ENCODE measurements at places on chromosomes 6 and 20.

- DNase-seq = no peak
These were observed 86.4 kb downstream of the ADGRG6 start for GRCh38 chr6:142387997-142388815.

- no peak for DNase-seq
These were observed 52.7 kb downstream of the VAPB start for GRCh38 chr20:58441723-58442122.

DNA sequence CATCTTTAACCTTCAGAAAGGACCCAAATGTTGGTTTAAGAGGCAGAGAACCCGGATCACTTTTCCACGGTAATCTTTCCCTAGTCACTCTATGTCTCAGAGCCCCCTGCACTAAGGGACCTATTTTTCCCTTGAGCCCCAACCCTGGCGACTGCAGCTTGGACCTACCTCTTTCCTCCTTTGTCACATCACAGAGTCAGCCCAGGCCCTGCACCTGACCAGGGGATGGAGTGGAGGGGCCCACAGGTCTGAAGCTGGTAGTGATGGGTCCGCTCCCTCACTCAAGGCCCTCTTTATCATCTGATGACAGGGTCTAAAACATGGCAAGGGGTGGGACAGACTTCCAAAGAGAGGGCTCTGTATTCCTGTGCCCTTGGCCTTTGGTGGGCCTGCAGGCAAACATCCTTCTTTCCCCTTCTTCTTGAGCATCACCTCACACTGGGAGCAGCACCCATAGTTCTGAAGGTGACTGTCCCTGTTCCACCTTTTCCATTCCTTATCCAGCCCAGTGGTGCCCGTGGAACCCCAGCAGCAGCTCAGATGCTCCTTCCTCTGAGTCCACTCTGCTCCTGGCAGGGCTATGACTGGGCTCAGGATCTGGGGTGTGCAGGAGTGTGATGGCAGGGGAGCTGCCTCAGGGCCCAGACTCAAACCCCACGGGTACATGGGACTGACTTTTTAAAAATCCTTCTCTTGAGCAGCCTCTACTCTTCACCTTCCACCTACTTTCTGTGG is 6.3 kb downstream of the RAET1L start:
- no peak for DNase-seq

GRCh38 chr6:87706187-87706966 is 4.3 kb upstream of the AKIRIN2 start:
- no peak for DNase-seq

DNA sequence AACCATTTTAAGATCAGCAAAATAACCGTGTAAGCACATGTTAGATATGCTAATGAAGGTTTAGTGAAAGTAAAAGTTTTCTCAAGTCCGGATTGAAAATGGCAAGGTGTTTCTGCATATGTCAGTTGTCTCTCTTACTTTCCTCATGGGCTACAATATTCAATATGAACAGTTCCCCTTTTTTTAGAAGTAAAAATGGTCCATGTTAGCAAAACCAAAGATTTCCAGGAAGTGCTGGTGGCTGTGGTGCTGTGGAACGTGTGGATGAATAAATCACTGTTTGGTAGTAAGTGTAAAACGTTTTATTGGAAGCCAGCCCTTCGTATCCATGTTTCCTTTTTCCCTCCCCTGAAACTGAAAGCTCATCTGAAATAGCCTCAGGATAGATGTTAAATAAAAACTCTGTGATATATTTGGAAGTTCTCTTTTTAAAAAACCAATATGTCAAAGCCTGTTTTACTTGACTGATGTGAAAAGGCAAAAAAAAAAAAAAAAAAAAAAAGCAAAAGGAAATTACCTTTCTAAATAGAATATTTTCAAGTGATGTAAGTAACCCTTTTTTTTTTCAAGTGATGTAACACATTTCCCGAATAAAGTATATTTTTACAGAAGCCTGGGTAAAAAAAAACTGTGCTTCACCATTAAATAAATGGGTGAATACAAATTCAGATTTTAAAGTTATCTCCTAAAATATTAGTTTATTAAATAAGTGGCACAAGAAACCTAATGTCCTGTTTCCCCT is 41.9 kb downstream of the PLEKHG1 start:
- no peak for DNase-seq

DNA sequence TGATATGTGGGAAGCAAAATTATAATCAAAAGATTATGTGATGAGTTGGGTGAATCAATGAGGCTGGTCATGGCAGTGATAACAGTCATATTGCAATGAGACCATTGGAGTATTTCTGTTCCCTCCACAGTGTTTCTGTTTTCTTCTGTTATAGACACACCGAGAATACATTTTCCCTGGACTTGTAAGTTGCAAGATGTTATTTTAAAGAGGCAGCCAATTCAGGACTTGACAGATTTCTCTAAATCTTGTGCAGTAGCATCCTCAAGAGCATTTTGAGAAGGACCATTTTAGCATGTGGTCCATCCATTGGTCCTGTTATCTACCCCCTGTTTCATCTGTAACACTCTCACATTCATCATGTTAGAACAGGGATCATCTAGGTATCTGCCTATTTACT is 55.6 kb downstream of the NKAIN2 start:
- no peak for DNase-seq

- no peak for DNase-seq
These were observed 27.4 kb downstream of the GHRH start for GRCh38 chr20:37234254-37234581.

GRCh38 chr6:169428532-169428931 is 174.9 kb upstream of the THBS2 start:
- DNase-seq = no peak

DNA sequence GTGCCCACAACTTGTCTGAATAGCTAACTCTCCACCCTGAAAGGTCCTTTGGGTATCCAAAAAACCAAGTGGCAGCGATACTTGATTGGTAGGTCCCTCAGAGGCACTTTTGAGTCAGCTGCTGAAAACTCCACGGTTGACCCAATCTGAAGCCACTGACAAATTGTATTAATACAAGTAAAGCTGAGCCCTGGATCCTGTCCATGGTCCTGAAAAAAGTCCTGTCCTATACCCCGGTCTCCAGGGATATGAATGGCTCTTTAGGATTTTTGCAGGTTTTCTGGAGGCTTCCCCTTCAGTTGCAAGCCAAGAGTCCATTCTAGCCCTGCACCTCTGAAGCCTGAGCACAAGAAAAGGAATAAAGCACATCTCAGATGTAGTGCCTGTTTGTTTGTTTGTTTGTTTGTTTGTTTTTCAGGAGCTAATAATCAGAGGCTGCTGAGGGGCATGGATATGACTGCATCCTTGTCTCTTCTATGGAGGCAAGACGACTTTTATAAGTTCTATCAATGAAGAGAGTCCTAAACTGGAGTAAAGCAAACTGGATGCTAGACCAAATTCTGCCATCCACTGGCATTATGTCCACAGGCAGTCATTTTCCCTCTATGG is 1.7 kb upstream of the SLC12A5 start:
- DNase-seq = no peak

DNA sequence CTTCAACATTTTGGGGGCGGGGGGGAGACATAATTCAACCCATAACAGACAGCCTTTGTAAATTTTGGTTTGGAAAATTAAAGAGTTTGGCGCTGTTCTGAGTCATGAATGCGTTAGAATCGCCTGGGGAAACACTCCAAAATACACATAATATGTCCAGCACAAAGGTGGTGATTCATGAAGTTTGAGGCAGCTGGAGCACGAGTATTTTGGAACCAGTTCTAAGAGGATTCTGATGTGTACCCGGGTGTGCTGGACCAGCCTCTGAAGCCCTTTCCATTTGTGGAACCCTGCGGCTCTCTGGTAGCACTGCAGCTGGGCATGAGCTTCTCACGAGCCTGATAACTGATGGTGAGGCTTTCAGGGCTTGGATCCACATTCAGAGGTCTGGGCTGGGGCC is 4.7 kb downstream of the GMPR start:
- DNase-seq = no peak

- DNase-seq = no peak
These were observed 40.8 kb upstream of the RNF182 start for GRCh38 chr6:13883966-13884365.

- no peak for DNase-seq
These were observed 412.7 kb downstream of the MAFB start for GRCh38 chr20:40276301-40276700.

DNA sequence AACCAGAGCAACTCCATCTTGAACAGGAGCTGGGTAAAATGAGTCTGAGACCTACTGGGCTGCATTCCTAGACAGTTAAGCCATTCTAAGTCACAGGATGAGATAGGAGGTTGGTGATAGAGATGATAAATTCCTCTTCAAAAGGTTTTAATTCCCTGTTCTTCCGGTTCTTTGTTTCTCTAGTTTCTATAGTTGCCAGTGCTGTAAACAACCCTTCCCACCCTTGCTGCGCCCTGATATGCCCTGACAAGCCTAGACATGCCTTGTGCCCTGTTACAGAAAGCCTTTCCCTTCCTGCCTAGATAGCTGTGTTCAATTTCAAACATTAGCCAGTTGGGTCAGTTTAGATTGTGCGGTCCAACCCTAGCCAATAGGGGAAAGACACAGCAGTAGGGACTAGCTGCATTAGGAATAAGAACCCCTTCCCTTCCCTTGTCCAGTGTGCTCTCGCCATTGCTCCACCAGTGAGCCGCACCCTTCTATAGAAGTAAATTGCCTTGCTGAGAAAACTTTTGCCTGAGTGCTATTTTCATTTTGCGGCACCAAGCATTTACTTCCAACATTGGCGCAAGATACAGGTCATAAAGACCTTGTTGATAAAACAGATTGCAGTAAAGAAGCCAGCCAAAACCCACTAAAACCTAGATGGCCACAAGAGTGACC is 52.5 kb upstream of the CCN2 start:
- DNase-seq = no peak

- DNase-seq = no peak
These were observed 34.9 kb downstream of the UBE2V1 start for GRCh38 chr20:50077818-50078601.

GRCh38 chr6:51474022-51474975 is 613.1 kb downstream of the PKHD1 start:
- DNase-seq = no peak

DNA sequence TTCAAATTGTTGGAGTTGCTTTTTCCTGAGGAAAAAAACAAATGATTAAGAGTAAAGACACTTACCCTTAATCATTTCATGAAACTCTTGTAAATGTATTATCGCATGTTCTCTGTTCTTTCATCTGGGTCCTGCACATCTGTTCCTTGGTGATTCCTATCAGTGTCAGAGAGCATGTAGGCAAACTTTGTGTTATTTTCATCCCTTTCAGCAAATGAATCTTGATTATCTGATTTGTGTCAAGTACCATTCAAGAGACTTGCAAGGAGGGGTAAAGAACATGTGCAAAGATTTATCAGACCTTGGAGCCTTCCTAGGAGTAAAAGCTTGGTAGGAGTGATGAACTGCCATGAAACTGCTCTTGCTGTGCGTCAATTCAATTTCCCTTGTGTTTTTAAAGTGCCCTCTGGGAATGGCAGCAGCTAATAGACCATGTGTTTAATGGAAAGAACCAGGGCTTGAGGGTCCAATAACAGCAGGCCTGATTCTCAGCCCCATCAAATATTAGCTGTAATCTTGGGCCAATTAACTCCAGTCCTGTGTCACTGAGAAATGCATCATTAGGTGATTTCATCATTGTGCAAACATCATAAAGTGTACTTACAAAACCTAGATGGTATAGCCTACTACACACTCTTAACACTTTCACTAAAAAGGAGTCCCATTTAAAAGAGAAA is 118.9 kb upstream of the CEP85L start:
- no peak for DNase-seq

GRCh38 chr20:44080064-44080463 is 106.9 kb downstream of the JPH2 start:
- no peak for DNase-seq

DNA sequence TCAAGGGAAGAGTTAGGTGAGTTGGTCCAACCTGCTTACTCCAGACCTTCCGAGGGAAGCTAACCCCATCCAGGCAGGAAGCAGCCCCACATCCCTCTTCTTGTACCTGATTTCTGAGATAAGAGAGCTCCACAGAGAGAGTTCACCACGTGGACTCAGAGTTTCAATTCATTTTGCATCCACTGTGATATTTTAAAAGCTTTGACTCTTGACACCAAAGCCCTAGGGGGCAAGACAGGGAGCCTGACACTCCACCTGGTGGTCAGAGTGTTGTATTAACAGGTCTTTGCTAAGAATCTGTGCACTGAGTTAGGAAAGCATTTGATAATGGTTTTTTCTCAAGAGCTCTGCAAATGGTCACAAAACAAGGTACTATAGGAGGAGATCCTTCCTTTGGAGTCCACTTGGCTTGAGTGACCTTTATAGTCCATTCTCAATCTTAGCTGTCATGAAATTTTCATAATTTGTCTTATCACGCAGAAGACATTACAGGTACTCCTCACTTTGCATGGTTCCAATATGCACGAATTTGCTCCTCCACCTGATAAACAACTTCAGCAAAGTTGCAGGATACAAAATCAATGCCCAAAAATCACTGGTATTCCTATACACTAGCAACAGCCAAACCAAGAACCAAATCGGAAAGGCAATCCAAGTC is 56.2 kb upstream of the RIPOR2 start:
- DNase-seq = peak; percentile 36

DNA sequence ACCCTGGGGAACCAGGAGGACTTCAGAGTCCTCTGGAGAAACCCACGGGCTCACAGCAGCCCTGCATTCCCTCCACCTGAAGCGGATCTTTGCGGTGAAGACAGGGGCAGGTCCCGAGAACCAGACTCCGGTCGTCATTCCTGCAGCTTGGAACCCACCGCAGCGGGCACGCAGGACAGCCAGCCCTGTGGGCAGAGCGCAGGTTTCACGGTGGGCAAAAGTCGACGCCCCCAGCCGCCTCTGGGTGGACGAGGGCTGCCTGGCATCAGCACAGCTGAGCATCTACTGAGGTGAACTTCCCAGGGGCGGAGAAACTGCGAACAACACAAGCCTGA is 118.3 kb downstream of the PSMB1 start:
- no peak for DNase-seq

- peak; percentile 83 for DNase-seq
These were observed at the start of gene EZR for GRCh38 chr6:158819213-158819976. EZR (minus strand) TSS chr6:158819368; CDS start chr6:158818093, 1,275 bp downstream.

- DNase-seq = peak; percentile 55
These were observed 7.8 kb downstream of the SYNGAP1 start for GRCh38 chr6:33427585-33428223.

DNA sequence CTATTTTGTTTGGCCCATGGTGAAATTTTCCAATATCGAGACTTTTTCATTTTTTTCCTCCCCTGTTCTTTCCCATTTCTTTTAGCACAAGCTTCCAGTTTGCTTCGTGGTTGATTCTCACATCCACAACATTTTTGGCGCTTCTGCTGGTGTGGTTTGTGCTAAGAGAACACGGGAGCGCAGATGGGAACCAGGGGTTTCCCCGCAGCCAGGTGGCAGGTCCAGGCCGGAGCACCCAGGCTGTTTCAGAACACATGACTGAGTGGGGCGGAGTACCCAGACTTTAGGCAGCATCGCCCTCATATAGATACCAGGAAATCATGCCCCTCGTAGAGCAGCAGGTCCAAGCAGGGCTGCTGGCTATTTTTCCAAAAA is 58.0 kb downstream of the SYTL3 start:
- DNase-seq = no peak

DNA sequence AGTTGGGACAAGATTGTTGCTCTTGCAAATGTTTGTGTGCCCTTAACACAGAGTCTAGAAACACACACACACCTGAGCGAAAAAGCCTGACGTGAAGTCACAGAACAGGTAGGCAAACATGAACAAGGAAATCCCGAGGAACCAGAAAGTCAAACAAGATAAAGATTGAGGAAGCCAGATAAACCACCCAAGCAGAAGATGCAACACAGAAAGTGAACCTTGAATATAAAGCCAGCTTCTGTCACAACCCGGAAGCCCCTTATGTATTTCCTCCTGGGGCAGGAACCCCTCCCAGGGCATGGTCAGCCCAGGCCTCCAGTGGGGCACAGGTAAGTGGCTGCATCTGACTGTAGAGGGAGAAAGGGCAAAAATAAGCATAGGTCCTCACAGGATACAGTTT is 158.2 kb upstream of the SUPT3H start:
- no peak for DNase-seq

All from stimulated activated CD8-positive, alpha-beta memory T cell treated with anti-CD3 and anti-CD28 coated beads, Interleukin-2, amount 100 ng/mL, for 48 hours (primary cell).